Posterior cingulate gyrus (tissue), 11 donors: ENCODE measurements at places on chromosomes 7 and 10.

- DNase-seq = no peak
These were observed 114.2 kb upstream of the GPR22 start for GRCh38 chr7:107355616-107356015.

GRCh38 chr10:74328388-74328787, 177.4 kb downstream of the ADK start:
- DNase-seq = no peak

- DNase-seq = no peak
These were observed 11.6 kb upstream of the SVIL start for GRCh38 chr10:29646238-29646902.

DNA sequence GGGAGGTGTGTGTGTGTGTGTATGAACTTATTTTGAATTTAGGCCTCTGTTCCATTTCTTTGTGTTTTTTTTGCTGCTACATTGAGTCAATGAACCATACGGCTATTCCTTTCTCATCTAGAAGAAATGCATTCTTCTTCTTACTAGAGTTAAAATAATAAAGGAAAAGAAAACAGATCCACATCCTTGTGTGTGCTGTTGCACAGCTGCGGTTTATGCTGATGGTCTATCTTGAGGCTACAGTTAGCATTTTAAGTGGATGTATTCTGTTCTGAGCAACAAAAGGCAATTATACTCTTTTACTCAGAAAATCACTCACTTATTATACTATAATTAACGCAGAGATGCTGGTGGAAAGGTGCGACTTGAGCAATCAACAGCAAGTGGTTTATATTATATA, 615.0 kb upstream of the MBL2 start:
- no peak for DNase-seq

DNA sequence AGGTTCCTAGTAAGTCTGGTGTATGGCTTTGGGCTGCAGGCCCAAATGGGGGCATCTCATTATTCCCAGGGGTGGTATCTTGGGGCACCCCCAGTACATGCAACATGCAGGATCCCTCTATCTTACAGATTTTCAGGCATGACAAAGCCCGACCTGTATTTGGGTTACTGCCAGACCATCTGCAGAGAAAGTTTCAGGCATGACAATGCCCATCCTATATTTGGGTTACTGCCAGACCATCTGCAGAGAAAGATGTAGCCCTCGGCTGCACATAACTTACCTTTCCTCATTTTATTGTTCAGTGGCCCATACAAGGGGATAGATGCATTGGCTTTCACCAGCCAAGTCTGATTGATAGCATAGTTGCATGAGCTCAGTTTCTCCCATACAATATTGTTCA, 112.2 kb upstream of the RAB18 start:
- no peak for DNase-seq
